ENCODE measurements at places on chromosomes 7 and 10.

DNA sequence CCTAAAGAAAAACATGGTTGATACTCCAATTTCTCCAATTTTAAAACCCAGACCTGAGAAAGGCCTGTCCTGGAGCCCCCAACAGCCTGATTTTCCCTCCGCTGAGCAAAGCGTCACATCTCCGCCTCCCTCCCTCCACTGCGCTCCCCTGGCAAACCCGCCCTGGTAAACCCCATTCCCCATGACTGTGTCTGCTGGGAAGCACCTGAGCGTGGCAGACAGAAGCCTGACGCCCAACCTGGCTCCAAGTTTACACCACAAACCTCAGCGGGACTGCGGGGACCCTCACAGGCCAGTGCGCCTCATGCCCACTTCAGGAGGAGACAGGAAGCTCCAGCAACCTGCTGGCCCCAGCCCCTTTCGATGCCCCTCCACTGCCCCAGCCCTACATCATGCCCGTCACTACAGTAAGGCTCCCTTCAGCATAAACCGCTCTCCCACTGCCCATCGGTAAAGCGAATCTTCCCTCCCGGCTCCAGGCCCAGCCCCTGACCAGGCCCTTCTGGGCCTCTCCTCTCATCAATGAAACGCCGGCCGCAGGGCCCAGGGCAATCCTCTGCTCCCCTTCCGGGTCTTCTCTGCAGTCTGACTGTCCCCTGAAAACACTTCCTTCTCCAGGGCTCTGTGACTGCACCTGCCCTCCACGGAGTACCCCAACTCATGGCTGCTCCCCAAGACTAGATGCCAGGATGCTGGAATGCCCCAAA is 233.3 kb downstream of the MAD1L1 start:
- no peak for DNase-seq

GRCh38 chr10:33749067-33749735 is 414.7 kb upstream of the NRP1 start:
- no peak for DNase-seq

DNA sequence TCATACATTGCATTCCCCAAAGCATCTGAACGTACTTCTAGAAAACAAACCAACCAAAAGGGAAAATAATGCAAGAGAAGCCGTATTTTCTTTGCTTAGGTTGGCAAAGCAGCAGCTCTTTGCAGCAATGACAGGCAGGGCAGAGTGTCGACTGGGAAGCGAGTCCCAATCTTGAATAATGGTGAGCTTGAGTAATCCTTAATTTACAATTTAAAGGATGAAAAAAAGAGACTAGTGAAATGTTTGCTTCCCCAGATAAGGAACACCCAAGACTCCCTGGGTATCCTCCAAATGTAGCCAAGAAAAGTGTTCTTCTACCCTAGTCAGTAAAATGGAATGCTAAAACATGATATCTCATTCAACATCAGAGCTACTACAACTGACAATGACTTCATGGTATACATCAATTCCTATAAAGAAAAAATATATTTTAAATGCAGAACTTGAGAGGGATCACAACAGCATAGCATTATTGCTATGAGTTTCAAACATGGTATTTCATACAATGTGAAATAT is 32.0 kb downstream of the GPAM start:
- no peak for DNase-seq

DNA sequence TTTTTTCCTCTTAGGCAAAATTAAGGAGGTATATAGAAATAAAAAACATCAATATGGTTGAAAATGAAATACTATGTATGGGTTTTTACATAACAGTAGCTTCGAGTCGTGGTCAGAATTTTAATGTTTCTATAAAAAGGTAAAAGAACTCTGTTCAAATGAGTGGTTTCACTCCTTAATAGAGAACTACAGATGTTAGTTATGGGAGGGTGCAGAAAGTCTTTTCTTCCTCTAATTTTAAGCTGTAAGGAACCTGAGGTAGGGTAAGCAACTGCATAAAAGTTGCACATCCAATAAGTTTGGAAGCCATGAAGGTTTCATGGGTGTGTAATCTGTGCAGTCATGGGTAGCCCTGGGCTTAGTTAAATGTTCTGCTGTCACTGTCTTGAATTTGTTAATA is 141.3 kb downstream of the SUGCT start:
- DNase-seq, result no peak

- DNase-seq, result no peak
Observed at GRCh38 chr10:93806903-93807302, 49.2 kb downstream of the LGI1 start.

DNA sequence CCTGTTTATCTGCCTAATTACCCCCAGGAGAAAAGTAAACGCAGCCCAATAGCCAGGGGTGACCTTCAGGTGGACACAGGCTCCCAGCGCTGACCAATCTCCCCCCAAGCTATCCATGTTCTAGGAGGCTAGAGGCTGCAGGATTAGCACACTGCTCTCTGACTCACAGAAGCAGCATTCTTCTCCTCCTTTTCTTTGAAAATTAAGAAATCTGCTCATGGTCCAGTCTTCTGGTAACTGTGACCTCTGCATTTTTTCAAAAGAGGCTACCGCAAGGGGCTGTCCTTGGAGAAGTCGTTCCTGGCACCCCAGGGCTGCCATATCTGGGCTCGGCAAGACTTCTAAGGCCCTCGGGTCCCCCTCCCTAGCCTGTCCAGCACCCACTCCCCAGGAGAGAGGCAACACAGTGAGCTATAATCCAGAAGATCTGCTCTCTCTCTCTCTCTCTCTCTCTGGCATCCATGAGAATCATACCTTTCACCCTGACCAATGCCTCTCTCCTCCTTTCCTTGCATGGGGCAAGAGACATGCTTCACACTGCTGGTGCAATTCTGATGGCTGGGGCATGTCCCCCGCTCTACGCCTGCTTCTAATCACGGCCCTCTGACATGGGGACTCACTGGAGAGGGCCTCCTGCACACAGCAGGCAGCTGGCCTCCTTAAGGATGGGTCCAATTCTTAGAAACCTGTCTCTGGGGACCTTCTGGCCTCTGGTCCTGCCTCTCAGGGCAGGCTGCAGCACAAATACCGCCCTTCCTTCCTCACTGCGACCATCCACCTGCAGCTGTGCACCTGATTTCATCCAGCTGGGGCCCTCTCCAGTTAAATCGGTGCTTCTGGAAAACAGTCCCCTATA is 27.3 kb downstream of the ANXA11 start:
- DNase-seq, result no peak

DNA sequence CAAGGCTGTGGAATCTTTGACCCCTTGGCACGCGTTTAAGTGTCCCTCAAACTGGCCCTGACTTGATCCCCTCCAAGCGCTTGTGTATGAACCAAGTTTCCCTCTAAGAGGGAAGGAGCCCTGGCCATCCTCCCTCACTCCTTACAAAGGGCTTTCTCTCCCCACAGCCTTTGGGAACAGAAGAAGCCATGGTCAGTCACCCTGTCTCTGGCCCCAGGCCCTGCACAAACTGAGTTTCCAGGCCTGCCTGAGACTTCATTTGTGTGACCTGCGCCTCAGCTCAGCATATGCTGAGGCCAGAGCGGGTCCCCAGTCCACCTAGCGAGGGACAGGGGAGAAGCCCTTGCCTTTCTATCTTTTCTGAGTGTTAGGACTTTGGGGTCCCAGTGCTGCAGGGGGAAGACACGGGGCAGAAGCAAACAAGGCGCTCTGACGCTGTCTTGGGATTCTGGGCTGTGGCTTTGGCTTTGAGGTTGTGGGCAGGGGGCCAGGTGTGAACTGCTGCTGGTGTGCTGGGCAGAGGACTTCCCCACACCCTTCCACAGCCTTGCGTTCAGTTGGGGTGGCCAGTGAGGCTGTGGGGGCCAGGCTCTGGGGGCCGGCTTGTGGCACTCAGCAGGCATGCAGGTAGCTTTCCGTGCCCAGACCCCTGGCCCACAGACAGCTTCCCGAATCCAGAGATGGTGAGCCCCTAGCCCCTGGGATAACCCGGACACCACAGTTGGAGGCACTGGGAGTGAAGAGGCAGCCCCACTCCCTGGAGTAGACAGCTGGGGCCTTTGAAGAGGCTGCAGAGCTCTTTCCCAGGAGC is 1.5 kb downstream of the RET start:
- no peak for DNase-seq

GRCh38 chr10:116878123-116878522 is 28.8 kb downstream of the ENO4 start:
- no peak for DNase-seq

DNA sequence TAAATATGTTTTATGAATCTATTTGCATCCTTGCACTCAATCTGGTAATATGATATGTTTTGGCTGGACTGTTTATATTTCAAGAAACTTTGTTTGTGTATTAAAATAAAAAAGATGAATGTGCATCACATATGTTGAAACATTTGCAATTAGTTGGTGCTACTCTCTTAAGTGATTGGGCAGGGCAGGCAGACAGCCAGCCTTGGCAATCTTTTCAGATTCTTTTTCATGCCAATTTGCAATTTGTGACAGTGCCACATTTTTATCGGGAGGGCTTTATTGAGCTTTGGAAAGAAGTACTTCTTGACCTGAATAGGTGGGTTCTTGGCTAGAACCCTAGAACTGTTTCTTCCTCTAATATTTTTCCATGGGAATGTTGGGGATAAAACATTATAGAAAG is 152.2 kb downstream of the NXPH1 start:
- no peak for DNase-seq

DNA sequence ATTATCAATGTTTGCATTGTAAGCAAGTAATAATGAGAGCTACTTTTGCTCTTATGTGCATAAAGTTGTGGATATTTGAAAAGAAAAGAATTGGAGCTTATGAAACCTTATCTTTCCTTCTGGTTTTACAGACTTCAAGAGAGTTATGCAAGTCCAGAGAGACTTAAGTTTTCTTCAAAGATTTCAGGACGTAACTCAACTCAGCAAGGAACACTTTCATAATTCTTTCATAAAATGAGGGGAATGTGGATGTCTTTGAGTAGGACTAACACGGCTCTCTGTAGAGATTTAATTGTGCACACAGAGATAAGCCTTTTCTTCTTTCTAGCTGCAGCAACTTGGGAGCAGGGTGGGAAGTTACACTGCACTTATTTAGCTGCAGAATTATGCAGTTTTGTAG is 97.5 kb downstream of the DNAJB9 start:
- no peak for DNase-seq

GRCh38 chr10:69413221-69413865 is 3.4 kb downstream of the TACR2 start:
- no peak for DNase-seq

- no peak for DNase-seq
Observed at GRCh38 chr10:35375091-35375765, 38.9 kb downstream of the CCNY start.

GRCh38 chr7:64636386-64636785 is 29.5 kb upstream of the ZNF107 start:
- DNase-seq, result no peak

- DNase-seq, result no peak
Observed at GRCh38 chr10:18795549-18795948, 136.3 kb downstream of the ARL5B start.

DNA sequence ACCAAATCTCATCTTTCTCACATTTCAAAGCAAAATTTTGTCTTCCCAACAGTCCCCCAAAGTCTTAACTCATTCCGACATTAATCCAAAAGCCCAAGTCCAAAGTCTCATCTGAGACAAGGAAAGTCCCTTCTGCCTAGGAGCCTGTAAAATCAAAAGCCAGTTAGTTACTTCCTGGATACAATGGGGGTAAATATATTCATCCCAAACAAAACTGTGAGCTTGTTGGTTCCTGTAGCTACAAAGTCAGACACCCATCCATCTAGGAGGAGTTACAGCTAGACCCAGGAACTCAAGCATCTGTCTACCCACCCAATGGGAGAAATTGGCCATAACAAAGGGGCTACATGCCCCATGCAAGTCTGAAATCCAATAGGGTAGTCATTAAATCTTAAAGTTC is 51.9 kb downstream of the MTURN start:
- no peak for DNase-seq

- DNase-seq, result no peak
Observed at GRCh38 chr10:71663311-71663710, 56.3 kb downstream of the C10orf105 start.

DNA sequence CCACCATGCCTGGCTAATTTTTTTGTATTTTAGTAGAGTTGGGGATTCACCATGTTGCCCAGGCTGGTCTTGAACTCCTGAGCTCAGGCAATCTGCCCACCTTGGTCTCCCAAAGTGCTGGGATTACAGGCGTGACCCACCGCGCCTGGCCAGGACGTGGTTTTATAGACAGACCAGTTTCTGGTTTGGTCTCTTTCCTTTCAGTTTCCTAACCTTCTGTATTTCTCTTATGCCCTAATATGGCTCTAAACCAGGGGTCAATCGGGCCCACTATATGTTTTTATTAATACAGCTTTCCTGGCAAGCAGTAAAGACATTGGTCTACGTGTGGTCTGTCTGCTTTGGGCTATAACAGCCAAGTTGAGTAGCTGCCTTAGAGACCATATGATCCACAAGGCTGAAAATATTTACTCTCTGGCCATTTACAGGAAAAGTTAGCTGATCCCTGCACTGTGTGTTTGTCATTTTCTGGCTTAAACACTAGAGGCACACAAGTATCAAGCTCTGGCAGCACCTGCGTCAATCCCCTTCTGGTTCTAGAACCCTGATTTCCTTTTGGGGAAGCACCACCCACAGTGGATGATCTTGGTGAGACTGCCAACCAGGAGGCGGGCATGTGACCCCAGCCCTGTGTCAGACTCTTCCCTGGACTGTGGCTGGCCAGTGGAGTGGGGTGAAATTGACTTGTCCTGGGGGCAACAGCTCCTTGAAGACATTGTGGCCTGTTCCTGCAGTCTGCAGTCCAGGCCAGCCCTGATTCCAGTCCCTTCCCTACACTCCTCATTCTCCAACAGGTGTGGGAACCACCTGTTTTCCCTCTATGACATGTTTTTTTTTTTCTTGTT is 497.2 kb downstream of the PLXNA4 start:
- DNase-seq, result no peak

GRCh38 chr10:72174297-72174662 is 41.5 kb upstream of the ANAPC16 start:
- no peak for DNase-seq

- no peak for DNase-seq
Observed at GRCh38 chr7:100011516-100011915, 3.9 kb upstream of the ZKSCAN1 start.

GRCh38 chr7:28957064-28957750 is 923 bp downstream of the TRIL start:
- DNase-seq, result no peak

GRCh38 chr7:28854750-28855074 is 103.4 kb downstream of the TRIL start:
- DNase-seq, result no peak

DNA sequence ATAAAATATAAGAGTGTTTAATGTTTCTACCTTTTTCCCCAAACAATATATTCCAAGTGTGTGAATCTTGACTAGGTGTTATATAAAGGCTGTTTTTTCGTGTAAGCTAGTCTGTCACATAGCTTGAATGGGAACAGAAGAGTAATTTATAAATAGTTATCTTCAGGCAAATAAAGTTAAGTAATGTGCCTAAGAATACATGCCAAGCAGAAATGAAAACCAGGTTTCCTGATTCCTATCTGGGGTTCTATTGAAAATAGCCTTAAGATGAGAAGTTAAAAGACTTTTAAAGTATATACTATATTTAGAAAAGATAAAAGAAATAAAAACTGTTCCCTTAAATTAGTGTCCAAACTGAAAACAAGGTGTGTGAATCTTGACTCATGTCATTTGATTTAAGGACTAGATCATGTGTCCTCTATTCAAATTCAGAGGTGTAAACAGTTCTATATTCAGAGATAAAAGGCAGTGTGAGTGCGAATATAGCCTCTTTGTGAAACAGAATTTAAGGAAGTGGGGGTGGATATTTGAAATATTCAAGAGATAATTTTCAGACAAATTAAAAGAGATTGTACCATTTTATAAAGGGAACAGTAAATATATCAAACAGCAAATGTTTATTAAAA is 247.5 kb downstream of the THSD7A start:
- DNase-seq, result no peak

GRCh38 chr7:18363751-18364380 is 131.7 kb upstream of the HDAC9 start:
- DNase-seq, result no peak
